EH (cell line): ENCODE measurements at places on chromosomes 4 and X.

GRCh38 chr4:169663831-169664230 lies 43.5 kb downstream of the CLCN3 start:
- DNase-seq = peak; percentile 4

- no peak for DNase-seq
Measured at GRCh38 chr4:42397635-42398170, 415 bp downstream of the SHISA3 start.

DNA sequence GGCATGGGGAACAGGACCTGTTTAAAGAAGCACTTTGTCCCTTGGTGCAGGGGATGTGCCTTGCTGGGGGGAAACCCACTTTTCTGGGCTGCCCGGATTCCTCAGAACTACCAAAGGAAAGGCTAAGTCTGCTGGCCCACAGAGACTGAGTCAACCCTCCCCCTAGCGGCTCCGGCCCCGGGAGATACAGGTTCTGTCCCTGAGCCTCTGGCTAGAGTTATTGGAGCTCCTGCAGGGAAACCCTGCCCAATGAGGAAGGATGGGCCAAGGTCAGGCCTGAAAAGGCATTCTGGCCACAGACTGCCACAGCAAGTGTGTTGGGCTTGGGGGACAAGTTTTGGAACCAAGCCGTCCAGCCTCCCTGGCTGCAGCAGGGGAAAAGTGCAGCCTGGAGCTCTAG lies 490.9 kb upstream of the ACTRT1 start:
- no peak for DNase-seq

DNA sequence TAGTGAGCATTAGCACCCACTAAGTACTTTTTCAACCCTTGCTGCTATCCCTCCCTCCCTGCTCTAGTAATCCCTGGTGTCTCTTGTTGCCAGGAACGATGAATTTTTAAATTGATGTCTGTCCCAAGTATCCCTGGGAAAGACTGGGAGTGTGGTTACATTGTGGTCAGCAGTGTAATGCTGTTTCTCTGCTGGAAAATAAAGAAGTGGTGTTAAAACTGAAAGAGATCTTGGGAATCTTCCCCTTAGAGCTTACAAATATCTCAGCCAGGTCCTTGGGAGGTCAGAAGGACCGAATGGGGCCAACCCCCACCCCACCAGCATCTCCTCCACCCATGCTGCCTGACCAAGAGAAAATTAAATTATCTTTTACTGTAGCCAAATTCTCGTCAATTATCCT lies 174.5 kb upstream of the MXRA5 start:
- peak; percentile 84 for DNase-seq

DNA sequence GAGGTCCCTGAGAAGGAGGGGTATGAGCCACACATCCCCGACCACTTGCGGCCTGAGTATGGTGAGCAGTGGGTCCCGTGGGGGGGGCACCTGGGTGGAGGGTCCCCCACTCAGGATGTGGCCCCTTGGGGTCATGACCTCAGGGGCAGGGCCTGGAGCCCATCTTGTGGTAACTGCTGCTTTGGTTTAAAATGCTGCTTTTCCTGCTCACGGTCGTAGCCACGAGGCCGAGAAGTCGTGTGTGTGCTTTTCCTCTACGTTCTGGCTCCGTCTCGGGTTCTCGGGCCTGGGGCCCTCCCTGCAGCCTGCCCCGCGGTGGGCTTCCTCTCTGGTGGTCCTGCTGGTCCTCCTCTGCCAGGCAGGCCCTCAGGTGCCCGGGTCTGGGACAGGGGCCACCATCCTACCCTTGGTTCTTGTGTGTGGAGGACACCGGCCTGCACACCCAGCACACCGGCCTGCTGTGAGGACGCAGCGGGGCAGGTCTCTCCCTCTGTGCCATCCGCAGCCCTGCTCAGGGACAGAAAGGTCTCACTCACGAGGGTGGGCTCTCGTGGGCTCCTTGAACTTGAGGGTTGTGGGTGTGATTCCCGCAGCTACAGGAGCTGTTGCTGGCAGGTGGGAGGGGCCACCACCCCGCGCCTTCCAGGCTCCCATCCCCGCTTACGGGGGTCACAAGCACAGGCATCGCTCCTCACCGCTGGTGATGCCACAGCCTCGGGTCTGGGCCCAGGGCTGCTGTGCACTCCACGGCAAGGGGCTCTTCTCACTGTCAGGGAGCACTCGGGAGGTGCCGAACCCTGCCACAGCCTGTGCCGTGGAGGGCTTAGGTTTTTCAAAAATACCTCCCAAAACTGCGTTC lies 19.6 kb downstream of the UVSSA start:
- DNase-seq = no peak

GRCh38 chrX:73239242-73239641 lies 24.6 kb upstream of the NAP1L2 start:
- DNase-seq = no peak

- peak; percentile 10 for DNase-seq
Measured at GRCh38 chr4:151563194-151563593, 154.2 kb downstream of the FHIP1A start.

GRCh38 chr4:124526769-124527168 lies 185.8 kb downstream of the ANKRD50 start:
- no peak for DNase-seq

DNA sequence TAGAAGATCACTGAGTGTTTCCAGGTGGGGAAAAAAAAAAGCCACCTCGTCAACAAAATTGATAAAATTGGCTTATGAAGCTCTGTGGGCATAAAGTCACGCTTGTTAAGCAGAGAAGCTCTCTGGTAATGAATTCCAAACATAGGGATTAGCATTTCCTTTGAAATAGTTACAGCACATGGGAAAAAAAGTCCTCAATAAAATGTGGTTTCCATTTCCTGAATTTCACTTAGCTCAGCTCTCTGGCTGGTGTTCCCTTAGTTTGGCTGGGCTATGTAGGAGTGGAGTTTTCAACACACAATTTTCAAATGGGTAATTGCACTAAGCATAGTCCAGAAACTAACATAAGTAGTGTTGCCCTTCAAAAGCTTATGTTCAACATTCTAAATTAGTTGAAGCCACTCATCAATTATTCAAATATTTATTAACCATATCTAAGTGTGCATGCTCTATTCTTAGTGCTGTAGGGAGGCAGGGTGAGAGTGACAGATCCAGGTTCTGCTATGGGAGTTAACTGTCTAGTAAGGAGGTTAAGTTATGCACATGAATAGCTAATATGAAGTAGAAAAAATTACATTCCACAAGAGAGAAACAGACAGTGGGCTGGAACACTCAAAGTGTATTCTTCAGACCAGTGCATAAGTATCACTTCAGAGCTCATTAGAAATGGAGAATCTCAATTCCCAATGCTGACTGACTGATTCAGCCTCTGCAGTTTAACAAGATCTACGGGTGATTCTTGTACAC lies 445.7 kb downstream of the SMARCA1 start:
- no peak for DNase-seq

DNA sequence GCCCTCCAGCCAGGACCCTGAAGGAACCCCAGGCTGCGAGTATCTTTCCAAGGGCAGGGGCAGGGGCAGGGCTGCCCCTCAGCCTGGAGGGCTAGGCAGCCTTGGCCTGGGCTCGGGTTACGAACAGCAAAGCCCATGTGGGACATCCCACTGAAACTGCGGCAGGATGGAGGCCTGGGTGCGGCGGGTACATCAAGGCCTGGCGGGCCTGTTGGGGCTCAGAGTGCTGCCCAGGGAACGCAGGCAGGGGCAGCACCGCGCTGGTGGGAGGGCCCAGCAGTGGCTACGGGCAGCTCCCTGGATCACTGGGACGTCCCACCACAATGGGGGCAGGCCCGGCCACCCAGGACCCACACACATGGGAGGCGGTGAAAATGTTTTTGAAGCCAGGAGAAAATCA lies 10.9 kb downstream of the NAT8L start:
- no peak for DNase-seq

GRCh38 chr4:97646997-97647396 lies 496.3 kb downstream of the STPG2 start:
- DNase-seq = peak; percentile 58

DNA sequence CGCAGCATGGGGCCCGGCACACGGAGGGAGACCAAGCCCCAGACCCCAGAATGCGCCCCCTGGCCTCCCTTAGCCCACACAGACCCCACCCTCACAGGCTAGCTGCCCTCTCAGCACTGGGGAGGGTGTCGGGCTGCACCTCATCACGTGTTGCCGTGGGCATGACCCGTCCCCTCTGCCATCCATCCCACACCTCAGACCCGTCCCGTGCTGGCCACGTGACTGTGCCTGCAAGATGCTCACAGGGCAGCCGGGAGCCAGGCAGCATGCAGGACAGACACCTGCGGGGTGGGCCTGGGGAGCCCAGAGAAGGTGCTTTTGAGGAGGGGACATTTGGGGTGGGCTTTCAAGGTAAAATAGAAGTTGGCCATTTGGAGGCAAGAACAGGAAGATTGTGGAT lies 4.8 kb downstream of the MSANTD1 start:
- no peak for DNase-seq

- DNase-seq = peak; percentile 25
Measured at GRCh38 chrX:43655151-43656004, 721 bp upstream of the MAOA start.
